T follicular helper cell (primary cell): ENCODE measurements at places on chromosomes 7 and 10.
A peak's percentile ranks its signal among the peaks of the same experiment; 100 is the strongest.

DNA sequence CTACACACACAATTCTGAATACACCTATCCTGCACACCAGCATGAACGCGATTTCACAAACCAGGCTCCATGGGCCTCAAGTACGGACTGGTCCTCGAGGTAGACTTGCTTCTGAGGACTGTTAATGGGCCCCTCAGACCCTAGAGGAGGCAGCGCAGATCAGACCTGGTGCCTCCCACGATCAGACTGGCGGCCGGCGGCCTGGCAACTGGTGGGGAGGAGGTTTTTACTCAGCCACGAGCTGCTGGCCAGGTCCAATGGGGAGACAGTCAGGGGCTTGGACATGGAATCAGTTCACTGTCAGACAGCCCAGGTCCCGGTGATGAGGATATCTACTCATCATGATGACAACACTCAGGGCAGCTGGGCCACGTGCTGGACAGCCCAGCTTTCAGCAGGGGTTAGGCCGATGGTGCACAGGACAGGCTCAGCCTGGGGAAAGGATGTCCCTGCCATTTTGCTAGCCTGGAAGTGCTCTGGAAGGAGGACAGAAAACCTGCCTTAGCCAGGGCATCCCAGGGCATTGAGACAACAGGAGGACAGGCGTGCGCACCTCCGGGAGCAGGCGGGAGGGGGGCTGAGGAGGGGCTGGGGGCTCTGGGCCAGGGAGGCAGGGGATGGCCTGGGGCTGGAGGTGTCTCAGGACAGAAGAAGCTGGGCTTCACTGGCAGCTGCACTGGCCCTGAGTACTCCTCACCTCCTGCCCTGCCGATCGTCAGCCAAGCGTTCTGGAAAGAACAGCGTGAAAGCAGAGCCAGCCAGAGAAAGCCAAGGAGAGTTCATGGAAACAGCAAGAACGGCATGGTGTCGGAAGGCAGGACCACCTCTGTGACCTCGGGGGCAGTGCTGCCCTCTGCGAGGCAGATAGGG lies 48.0 kb upstream of the RASGEF1A start:
- no peak for DNase-seq

DNA sequence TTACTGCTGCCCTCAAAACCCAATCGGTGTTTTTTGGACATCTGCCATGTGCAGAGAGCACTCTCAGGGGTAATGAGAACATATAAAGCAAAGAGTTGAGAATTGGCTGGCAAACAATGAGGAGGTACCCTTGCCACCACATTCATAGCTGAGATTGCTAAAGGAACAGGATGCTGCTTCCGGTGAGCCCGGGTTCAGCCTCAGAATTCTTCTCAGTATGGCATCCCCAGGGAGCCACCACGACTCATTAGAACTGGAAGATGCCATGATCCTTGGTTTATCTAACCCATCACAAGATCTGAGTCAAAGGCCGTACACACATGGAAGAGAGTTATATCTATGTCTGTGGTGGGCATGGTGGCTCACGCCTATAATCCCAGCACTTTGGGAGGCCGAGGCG lies 174.4 kb downstream of the ARID5B start:
- DNase-seq = no peak

DNA sequence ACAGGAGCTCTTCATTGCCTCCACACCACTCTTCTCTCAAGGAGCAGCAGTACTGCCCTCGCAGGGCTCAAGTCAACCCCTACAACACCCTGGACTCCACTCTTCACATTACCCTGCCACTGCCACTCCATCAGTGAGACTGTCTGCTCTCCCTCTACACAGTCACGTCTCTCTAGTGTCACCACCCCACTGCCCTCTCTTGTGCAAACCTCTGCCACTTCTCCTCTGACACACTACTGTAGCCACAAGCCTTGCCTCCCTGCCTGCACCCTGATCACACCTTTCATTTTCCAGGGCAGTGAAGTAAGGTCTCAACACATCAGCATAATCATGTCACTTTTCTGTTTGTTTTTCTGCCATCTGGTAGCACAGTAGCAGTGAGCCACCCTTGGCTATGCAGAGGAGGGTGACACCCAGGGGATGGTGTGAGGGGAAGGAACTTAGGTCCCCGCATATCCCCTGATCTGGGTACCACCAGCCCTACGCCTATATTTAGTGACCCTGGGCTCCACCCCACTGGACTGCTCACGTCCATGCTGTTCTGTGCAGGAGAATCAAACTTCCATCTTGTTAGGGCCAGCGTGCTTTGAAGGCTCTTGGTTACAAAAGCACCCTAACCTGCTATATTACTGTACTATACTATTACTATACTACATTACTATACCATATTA lies 1.6 kb downstream of the C10orf143 start:
- DNase-seq = no peak

- peak; percentile 6 for DNase-seq
Measured at GRCh38 chr7:91940171-91940570, 491 bp upstream of the AKAP9 start.

- no peak for DNase-seq
Measured at GRCh38 chr10:5070648-5071410, 23.4 kb upstream of the AKR1C3 start.

GRCh38 chr10:11386044-11386443 lies 225.4 kb downstream of the USP6NL start:
- no peak for DNase-seq

DNA sequence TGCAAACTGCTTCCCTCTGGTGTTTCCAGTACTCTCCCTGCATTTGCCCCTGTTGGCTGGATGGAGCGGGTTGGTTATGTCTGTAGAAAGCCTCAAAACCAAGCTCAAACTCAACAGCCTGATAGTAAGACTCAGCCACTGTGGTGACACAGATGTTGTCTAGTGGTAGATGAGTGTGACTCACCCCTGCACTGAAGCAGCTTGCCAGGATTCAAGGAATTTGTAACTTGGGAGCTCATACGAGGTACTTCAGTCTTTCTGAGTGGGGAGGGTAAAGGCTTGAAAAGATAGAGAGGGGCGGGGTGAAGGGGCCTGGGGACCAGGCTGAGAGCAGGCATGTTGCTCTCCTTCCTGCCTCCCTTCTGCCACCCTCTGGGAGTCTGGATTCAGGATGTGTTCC lies 22.9 kb upstream of the AQP1 start:
- no peak for DNase-seq

GRCh38 chr10:77539147-77539935 lies 98.3 kb downstream of the KCNMA1 start:
- no peak for DNase-seq

DNA sequence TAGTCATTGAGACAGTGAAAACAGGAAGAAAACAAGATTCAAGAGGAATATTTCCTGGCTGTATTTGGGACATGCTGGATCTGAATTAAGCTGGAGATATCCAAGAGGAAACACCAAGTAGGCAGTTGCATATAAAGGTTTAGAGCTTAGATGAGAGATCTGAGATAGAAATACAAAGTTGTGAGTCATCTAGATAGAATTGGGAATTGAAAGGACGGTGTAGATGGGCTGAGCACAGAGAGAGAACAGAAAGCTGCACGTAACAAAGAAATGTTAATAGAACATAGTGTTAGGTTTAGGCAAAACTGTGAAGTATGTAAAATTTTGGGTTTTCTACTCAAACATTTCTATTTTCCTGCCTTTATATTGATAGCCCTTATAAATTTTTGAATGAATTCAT lies 218.5 kb upstream of the TMEM196 start:
- DNase-seq = no peak

GRCh38 chr10:35640951-35641675 lies 983 bp downstream of the FZD8 start:
- no peak for DNase-seq

DNA sequence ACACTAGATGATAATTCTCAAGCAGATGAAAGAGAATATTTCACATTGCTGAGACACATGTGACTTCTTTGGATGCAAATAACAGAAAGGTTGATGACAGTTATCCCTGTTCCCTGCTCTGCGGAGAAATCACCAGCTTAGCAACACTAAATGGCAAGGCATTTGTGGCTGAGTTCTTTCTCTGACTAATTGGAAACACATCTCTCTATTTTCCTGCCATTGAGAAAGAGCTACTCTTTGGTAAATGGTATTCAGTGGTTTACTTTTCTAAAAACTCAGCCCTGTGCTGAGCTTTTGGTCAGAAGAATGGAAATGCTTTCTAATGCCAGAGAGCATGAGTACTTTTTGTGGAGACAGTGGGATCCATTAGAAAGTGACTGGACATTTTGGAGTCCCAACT lies 771.4 kb downstream of the LRMDA start:
- no peak for DNase-seq

GRCh38 chr10:29268011-29268410 lies 20.9 kb upstream of the LYZL1 start:
- no peak for DNase-seq

GRCh38 chr10:12419262-12419847 lies 70.0 kb downstream of the CAMK1D start:
- peak; percentile 17 for DNase-seq

DNA sequence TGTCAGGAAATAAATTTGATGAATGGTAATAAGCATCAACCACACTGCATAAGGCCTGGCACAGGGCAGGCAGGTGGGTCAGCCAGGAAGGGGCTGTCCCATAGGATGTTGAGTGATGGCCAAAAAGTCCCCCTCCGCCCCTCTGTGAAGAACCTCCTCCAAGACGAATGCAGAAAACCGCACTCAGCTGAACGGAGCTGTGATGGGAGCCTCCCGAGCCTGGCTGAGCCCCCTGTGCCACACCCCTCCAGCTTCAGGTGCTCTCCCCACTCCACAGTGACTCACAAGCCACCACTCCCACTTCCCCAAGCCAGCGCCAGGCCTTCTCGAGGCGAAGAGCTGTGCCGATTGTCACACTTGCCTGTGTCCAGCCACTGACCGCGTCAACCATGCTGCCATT lies 184.2 kb downstream of the MAD1L1 start:
- no peak for DNase-seq

DNA sequence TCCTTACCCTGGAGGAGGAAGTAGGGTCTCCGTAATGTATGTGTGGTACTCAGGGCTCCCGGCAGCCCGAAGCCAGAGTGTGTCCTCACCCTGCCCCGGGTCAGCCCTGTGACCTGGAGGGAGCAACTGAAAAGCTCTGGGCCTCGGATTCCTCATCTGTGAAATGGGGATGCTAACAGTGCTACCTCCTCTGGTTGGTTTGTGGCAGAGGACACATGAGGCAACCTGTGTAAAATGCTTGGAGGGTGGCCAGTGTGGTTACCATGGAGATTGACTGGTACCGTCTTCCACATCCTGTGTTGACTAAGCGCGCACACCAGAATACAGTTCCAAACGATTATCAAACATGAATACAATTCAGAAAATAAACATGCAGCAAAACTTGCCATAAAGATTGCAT lies 163.8 kb upstream of the KLF6 start:
- peak; percentile 62 for DNase-seq

DNA sequence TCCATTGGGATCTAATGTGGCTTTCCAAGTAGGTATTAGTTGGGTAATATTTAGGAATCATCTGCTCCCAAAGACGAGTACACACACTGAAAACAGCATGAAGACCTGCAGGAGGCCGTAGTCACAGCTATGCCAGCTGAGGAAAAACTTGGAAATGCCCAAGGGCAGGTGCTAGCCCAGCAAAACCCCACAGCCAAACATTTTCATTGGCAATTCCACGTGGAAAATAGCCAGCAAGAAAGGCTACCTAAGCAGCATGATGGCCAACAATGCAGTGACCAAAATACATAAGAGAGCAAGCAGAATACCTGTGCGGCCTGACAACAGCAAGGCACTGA lies 32.7 kb downstream of the DOCK4 start:
- DNase-seq = no peak

DNA sequence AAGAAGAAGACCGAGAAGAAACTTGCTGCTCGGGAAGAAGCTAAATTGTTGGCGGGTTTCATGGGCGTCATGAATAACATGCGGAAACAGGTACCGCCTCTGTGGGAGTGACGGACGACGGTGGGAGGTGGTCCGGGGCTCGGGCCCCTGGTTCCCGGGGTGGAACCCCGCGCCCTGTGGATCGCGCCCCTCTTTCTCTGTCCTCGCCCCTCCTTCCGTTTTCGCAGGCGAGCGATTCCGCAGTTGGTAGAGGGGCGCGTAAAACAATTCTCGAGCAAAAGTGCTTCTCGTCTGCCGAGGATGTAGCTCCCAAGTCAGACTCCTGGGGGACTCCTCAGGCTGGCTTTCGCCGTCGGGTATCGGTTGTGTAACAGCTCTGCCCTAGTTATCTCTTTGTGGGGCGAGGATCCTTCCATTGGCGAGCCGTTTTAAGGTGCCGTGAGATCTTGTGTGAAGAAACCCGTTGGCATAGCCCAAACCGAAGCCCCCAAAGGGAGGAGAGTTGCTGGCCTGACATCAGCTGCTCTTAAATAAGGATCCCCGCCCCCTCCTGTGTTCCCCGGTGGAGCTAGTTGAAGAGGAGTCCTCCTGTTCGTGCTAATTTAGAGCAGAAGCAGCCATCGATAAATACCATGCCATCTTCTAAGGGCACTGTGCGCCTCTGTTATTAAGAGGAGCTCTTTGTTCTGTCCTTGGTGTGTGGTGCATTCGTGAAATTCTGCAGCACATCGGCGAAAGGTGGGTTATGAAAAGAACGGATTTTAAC lies 655 bp downstream of the KLHL7 start:
- DNase-seq = peak; percentile 40

- DNase-seq = no peak
Measured at GRCh38 chr10:98790817-98791216, 344.1 kb upstream of the HPS1 start.

- no peak for DNase-seq
Measured at GRCh38 chr10:53491774-53492173, 719.2 kb upstream of the MBL2 start.

GRCh38 chr10:71246591-71247413 lies 34.4 kb downstream of the UNC5B start:
- no peak for DNase-seq

- DNase-seq = no peak
Measured at GRCh38 chr7:157547611-157548010, 210.8 kb downstream of the DNAJB6 start.

DNA sequence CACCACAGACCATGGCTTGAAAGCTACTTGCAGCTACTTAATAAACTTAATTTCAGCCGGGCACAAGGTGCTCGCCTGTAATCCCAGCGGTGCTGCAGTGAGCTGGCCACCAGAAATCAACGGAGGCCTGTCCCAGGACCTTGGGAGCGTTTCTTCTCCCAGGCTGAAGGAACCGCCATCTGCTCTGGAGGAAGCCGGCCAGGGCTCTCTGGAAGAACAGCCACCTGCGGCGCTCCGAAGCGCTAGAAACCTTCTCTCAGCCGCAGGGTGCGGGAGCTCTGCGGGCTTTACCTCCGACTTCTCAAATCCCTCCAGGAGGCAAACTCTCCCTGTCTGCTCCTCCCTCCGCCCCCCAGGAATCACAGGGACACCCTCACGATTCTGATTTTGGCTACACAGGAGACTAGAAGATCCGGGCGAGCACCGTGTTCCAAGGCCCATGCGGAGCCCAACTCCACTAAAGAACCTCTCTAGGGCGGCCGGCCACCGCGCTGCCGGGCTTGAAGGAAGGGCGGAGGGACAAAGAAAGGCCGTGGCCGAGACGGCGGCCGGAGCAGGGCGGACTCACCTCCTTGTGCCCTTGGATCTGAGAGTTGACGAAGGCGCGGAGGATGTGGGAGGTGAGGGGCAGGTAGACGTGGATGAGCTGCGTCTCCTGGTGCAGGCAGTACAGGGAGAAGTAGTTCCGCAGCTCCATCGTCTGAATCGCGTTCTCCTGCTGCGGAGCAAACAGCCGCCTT lies 14.4 kb downstream of the NUDT1 start:
- DNase-seq = no peak
